GM10248 (cell line): ENCODE measurements at places on chromosomes 6 and 20.

- no peak for DNase-seq
Measured at GRCh38 chr6:30615219-30615957, 1.7 kb downstream of the PPP1R10 start.

GRCh38 chr6:21193790-21194475, 399.6 kb upstream of the SOX4 start:
- no peak for DNase-seq

DNA sequence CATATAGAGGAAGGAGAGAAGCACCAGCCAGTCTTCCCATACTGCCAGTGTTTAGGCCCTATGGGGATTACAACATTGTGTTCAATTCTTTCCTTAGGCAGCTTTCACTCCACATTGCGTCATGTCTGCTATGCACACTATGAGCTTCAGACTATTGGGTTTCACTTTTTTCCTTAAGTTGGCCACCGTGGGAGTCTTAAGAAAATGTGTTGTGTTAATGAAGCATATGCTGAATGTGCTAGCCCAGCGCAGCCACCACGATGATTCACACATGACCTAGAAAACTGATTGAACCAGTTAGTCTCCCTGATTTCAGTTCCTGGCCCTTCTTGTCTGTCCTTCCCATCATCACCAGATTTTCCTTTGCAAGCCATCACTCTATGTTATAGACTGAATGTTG, 21.5 kb downstream of the TUBB2B start:
- no peak for DNase-seq

DNA sequence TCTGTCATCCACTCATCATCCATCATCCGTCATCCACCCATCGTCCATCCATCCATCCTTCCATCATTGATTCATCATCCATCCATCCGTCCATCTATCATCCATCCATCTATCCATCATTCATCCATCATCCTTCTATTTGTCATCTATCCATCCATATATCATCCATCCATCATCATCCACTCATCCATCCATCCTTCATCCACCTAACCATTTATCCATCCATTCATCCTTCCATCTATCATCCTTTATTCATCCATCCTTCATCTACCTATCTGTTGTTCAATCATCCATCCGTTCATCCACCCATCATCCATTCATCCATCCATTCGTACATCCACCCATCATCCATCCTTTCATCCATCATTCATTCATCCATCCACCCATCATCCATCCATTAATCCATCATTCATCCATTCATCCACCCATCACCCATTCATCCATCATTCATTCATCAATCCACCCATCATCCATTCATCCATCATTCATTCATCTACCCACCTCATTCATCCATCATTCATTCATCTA, 266.4 kb downstream of the CDH4 start:
- DNase-seq = no peak

- DNase-seq = no peak
Measured at GRCh38 chr20:24754691-24755090, 194.4 kb upstream of the CST7 start.

DNA sequence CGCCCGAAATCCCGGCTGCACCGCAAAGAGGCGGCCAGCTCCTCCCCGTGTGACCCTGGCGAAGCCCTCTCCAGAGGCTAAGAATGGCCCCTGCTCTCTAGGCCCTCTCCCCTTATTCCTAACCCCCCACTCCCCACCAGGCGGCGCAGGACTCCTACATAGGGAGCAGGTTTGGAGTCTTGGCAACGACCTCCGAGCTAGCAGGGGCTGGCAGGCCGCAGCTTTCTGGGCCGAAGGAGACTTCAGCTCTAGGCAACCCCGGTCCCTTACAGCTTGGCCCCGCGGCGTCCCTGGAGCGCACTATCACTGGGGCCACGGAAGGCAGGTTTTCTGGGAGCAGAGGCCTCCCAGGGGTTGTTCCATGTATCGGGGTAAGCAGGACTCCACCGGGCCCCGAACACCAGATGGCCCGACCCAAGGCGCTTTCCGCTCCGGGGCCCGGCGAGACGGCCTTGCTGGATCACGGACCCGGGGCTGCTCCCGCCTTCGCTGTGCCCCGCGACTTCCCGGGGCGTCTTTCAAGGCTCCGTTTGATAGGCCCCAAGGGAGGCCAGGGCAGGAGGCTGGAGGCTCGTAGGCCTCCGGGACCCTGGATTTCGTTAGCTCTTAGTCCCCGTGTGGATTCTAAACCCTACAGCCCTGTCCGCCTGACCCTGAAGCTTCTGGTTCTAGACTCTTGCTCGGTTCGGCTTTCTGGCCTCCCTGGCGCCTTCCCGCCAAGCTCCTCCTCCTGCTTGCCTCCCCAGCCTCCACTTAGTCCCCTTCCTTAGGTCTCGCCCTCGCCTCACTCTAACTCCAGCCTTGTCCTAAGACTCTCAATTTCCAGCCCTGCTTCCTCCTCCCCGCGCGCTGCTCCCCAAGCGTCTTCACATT, 1.9 kb downstream of the SLC32A1 start:
- peak; percentile 67 for DNase-seq

- DNase-seq = no peak
Measured at GRCh38 chr6:159121486-159121885, 47.7 kb upstream of the FNDC1 start.

DNA sequence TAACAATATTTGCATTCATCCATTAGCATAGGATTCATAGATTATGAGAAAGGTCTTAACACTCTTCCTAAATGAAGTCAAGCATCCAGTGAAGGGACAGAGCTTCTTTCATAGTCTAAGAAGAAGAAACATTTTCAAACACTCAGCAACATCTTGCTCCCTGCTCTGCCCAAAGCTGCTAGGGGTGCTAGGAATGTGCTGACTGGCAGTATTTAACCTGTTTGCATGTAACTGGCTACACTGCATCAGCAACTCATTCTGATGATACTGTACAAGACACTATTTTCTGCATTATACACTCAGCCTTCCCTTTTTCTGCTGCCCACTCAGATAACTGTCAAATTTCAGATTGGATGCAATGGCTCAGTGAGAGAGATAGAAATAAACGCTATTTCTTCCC, 495.1 kb upstream of the ARID1B start:
- DNase-seq = no peak

DNA sequence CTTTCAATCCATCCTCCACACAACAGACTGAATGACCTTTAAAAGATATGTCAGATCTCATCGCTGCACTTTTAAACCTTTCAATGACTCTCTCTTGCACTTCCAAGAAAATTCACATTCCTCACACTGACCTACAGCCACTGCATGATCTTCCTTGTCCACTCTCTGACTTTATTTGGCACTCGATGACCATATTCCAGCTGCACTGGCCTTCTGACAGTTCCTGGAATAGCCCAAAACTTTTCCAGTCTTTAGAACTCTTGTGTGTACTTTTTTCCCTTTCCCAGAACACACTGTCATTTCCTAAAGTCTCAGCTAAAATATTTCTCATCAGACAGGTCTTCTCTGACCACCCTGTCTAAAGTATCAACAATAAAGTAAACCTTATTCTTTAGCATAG, 174.6 kb downstream of the ADGRG6 start:
- no peak for DNase-seq

- DNase-seq = no peak
Measured at GRCh38 chr6:33177552-33178446, 14.5 kb downstream of the COL11A2 start.

- DNase-seq = no peak
Measured at GRCh38 chr6:157230910-157231309, 92.4 kb downstream of the TMEM242 start.

DNA sequence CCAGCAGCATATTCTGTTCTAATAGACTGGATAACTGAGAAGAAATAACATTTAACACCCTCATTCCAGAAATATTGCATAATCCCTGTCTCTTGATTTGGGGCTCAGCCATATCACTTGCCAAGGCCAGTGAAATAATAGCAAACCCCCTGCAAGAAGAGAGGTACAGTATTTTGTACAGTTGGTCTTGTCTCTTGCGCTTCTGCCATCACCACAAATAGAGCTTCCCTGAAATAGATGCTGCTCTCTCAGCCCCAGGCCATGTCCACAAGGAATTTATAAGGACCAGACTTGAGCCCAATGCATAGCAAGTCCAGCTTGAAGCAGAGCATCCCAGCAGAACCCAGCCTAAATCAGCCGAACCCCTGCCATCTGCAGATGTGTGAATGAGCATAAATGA, 254.0 kb downstream of the GRM1 start:
- no peak for DNase-seq

DNA sequence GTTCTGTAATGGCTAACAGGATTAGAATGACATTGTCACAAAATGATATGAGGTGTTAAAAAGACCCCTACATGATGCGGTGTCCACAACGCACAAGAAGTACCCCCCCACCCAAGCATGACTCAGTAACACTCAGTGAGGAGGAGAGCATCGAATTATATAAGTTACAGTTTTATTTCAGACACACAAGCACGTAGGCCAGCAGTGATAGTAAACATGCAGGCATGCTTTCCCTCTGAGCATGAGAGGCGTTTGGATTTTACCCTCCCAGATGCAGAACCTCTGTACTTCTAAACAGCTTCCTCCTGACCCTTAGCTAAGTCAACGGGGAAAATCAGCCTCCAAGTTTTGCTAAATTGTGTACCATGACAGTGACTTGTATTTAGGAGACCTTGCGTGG, 23.9 kb downstream of the GNAS start:
- no peak for DNase-seq

- DNase-seq = no peak
Measured at GRCh38 chr6:24481449-24481848, 7.9 kb downstream of the GPLD1 start.

- no peak for DNase-seq
Measured at GRCh38 chr20:18663932-18664331, 76.1 kb downstream of the DTD1 start.

GRCh38 chr20:25300496-25301170, 52.7 kb downstream of the PYGB start:
- no peak for DNase-seq

DNA sequence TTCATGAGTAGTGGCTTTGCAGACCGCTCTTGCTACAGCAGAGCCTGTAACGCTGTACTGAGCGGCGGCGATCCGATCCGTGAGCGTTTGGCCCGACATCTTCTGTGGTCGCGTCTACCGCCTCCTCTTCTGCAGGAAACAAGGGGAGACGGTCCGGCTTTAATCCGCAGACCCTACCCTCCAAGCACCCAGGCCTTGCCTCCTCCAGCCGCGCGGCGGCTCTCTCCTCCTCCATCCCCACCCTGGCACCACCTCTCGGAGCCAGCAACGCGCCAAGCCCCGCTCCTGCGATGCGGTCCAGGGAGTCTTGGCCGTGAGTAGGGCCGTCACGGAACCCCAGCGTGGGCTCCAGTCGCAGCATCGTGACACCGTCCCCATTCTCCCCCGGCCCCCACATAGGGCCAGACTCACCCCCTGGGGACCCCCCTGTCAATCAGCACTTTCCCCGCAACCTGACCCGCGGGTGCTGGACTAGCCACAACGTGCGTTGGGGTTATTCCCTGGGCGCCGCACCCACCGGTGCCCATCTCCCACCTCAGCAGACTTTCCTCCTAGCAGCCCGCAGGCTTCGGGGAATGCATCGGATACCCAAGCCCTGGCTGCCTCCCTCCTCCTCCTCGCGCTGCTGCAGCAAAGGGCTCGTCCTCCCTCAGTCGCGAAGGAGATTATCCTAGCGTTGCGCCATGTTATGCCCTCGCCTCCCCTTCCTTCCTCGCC, 914 bp downstream of the SNAP91 start:
- DNase-seq = peak; percentile 13

DNA sequence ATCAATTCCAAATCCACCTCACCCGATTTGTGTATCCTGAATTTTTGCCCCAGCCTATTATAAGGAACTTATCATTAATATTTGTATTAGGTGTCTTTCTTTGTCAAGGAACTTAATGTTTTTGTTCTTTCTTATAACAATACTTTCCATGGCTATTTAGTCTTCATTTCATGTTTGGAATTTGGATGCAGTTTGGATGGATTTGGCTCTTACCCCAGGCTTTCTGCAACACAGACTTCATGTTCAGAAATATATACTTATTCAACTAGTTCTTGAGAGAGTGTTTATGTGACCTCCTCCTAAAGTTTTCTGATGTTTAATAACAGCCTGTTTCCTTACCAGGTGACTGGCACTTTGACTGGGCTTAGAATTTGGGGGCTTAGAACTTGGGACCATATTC, 35.9 kb upstream of the TOX2 start:
- no peak for DNase-seq

DNA sequence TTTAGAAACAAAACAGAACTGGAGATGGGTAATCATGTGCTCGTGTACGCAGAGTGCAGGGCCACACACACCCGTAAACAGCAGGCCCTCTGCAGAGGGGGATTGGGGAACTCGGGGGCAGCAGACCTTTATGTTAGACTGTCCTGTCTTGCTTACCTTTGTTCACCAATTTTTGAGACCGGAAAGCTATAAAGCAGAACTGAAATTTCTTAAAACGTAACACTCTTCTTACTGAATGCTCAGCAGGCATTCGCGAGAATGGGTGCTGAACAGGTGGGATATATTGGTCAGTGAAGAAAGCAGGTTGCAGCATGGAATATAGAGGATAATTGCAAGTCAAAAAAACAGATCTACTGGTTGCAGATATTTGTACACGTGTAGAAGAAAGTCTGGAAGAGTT, 211.1 kb downstream of the BMP7 start:
- no peak for DNase-seq

DNA sequence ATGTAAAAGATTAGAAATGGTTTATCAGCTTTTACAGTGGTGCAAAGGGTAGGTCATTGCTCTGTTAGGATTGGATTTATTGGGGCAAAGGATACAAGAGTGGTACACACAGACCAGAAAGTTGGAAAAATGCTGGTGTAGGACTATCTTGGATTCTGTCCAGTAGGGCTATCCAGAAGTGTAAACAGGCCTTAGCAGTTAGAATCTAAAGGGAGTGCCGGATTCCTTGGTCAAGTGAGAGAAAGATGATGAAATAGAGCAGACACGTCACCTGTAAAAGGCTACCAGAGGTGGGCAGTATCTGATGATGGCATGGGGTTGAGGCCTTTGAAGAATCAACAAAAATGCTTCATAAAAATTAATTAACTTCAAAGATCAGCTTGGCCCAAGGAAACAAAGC, 975.9 kb downstream of the KIF16B start:
- no peak for DNase-seq

DNA sequence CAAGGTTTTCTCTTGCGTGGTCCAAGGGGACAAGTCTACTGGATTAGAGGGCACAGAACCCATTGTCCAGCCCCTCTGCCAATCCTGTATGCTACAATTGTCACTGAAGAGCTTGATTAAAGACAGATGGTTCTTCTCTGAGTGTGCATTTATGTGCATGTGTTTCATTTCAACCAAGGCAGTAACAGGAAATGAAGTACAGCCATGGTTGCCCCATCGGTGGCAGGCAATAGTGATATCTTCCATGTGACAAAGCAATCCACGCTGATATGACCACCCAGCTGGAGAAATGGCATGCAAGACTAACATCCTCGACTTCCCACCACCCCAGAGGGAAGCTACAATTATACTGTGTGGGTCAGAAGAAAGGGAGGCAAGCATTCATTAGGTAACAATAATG, 85.5 kb downstream of the UNC5CL start:
- no peak for DNase-seq
